ENCODE measurements at places on chromosomes 6 and 20. TPM values are rescaled to one million over a fixed set of nuclear protein-coding genes. Genes with fewer than 3 reads are reported as not detected.

SCRT2 gene
- total RNA-seq: not detected

POM121L2 gene
- 0.04 TPM for total RNA-seq

- H3K36me3 ChIP-seq: no peaks in the 10 kb centered on the region
- no peak overlapping the region for H3K4me3 ChIP-seq
- H3K27ac ChIP-seq: no peak overlapping the region
- no peaks in the 10 kb centered on the region for H3K27me3 ChIP-seq
Observed at GRCh38 chr6:144935661-144936060, 650.5 kb downstream of the UTRN start.

GRCh38 chr6:135113860-135114259 lies 59.2 kb upstream of the HBS1L start:
- no peak overlapping the region for H3K27ac ChIP-seq
- no peaks in the 10 kb centered on the region for H3K36me3 ChIP-seq
- no peaks in the 10 kb centered on the region for H3K4me1 ChIP-seq
- no peaks in the 10 kb centered on the region for H3K27me3 ChIP-seq

DNA sequence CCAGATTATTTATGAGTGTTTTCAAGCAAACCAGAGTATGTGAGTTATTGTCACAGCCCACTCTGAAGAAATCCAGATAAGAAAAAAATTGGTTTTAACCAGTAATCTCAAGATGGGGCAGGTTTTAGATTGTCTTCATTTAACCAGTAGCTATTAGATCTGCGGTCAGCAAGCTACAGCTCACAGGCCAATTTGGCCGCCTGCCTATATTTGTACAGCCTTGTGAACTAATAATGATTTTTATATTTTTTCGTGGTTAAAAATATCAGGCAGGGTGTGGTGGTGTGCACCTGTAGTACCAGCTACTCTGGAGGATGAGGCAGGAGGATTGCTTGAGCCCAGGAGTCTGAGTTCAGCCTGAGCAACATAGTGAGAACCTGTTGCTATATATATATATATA lies 5.0 kb downstream of the FAM209B start:
- H3K27ac ChIP-seq: no peak overlapping the region
- H3K36me3 ChIP-seq: no peaks in the 10 kb centered on the region
- no peak for DNase-seq
- H3K4me1 ChIP-seq: no peaks in the 10 kb centered on the region
- H3K27me3 ChIP-seq: no peaks in the 10 kb centered on the region

DNA sequence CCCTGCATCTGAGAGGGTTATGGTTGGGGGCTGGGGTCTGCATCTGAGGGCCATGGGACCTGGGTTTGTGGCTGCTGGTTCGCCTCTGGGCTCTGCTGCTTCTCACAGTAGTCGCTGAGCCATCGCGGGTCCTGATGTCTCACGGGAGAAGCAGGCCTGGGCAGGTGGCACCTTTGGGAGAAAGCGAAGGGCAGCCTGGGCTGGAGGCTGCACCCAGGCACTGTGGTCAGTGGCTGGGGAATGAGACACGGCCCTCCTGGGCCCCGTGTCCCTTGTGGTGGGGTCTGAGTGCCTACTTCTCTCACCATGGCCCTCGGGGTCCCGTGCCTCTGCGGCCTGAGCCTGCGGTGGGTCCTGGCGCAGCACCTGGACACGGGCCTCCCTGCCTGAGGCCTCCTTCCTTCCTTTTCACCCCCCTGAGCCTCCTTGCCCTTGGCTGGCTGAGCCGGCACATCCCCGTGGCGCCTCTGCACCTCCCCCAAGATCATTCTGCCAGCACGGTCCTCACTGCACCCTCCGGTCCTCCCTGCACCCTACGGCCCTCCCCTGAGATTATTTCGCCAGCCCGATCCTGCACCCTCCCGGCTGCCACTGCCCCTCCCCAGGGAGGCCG lies 206.0 kb downstream of the ERMARD start:
- H3K4me1 ChIP-seq: no peaks in the 10 kb centered on the region
- DNase-seq: no peak
- no peak overlapping the region for H3K4me3 ChIP-seq
- H3K27me3 ChIP-seq: no peaks in the 10 kb centered on the region

DNA sequence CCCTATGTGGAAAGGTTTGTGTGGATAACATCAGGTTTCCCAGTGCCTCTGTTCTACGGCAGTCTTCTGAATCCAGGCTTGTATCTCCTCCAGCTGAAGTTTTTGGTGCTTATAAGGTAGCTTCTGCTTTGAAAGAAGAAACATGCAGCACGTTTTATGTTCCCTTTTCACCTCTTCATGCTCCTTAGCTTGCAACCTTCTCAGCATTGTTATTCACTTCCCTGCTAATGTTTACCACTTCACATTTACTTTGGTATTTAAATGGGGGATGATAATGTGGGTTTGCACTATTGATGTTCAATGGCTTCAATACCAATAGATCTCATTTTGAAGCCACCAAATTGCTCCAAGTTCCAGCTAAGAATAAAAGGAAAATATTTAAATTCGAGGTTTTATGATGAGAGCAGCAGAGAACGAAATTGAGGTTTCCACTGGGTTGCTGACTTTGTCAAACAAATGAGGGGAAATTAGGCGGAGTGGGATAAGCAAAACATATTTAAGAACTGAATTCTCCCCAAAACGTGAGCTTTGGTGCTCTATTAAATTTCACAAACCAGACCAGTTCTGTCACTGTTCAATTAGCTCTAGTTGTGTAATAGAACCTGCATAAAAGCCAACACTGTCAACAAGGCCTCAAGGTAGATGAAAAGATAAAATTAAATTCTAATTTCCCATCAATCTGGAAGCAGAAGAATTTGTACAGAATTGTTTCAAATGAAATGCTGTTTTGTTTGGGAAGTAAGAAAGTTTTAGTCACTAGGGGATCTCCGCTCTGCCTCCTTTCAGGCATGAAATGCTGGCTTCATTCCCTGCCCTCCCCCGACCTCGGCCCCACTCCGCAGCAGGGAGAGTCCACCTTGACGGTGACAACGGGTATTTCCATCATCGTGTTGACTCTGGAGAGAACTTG lies 1.4 kb downstream of the IL22RA2 start:
- no peak overlapping the region for H3K27ac ChIP-seq
- H3K27me3 ChIP-seq: no peaks in the 10 kb centered on the region
- H3K36me3 ChIP-seq: no peaks in the 10 kb centered on the region

GRCh38 chr6:145633981-145634627 lies 101.2 kb downstream of the EPM2A start:
- peak; percentile 94 for DNase-seq
- no peaks in the 10 kb centered on the region for H3K27me3 ChIP-seq
- H3K36me3 ChIP-seq: no peaks in the 10 kb centered on the region
- H3K4me1 ChIP-seq: peaks cover 7% of the 10 kb centered on the region
- no peak overlapping the region for H3K4me3 ChIP-seq
- H3K27ac ChIP-seq: no peak overlapping the region

GRCh38 chr6:54601600-54602300 lies 244.8 kb upstream of the FAM83B start:
- no peak overlapping the region for H3K4me3 ChIP-seq
- no peaks in the 10 kb centered on the region for H3K36me3 ChIP-seq
- no peaks in the 10 kb centered on the region for H3K27me3 ChIP-seq
